Activated T-helper 9 cell treated with anti-CD3 and anti-CD28 coated beads, Interleukin-2, amount 50 U/mL, for 16 hours (primary cell): ENCODE measurements at places on chromosomes 6 and 20.

DNA sequence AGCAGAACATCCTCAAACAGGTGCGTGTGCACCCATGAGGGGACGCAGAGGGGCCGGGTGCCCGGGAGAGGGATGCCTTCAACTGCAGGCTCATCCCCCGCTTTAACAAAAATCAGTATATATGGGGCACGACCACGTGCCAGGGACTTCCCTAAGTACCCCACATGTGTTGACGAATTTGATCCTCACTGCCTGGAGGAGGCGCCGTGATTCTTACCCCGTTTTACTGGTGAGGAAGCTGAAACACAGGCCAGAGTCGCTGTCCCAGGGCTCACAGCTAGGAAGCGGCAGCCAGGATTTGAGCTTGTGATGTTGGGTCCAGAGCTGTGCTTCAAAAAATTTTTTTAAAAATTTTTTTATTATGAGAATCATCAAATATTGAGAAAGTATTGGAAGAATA, 44.8 kb downstream of the ITPR3 start:
- DNase-seq = no peak

DNA sequence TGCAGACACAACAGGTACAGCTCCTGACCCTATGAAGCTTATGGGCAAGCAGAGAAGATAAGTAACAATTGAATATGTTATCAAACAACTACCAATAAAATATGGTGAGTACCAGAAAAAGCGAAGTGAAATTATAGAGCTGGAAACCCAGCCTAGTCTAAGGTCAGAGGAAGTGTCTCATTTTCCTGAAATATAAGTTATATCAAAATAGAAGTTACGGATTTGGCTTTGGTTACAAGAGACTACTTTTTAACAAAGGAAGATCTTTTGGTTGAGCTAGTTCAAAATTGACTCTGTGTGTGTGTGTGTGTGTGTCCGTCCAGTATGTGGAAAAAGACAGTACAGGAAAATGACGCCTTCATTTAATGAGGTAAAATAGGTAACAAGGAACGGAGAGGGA, 8.9 kb downstream of the STX11 start:
- no peak for DNase-seq

DNA sequence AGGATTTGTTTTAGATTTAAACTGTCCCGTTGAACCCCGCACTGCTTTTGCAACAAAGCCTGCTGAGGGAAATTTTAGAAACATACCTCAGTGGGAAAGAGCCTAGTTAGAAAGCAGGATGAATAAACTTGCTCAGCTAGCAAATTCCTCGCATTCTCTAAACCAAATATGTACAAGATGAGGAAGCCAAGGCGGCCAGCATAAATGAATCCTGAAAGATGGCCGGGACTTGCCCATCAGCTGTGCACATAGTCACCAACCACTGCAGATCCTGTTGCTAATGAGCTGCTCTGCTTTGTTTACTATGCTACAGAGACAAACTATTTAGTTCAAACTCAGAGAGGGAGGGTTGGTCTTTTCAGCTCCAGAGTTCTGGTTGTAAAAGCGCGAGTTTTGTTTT, 49.0 kb downstream of the TMEM170B start:
- DNase-seq = no peak

DNA sequence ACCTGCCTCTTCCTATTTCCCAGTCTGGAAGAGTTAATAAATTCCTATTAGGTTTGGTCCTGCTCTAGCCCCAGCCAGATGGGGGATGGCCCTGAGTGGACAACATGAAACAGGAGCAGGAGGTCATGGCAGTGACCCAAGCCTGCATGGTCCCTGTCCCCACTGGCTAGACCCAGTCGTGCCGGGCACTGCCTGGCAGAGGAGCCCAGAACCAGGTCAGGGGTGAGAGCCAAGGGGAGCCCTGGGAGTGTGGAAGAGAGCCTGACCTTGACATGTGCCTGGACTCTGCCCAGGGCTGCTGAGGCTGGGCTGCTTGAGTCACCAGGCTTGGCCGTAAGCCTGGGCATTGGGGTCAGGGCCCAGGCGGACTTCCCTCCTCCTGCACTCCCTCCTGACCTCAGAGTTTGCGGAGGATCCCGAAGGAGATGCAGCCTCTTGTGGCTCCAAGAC, 3.6 kb downstream of the AVP start:
- DNase-seq = no peak

DNA sequence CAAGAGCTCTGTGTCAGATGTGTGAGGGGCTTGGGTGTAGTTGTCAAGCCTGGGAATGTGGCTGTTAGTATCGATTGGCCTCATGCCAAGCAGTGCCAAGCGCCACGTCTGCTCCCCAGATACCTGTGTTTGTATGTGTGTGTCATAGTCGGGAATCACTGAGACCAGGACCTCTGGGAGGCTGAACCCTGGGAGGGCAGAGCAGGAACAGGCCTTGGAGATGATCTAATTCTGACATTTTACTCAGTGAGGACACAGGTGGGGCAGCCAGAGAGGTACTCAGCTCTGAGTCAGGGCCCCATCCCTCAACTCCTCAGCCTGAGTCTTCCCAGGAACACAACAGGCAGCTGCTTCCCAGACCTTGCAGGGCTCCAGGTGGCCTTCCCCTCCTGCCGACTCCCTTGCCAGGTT, 51.2 kb upstream of the FANCE start:
- DNase-seq = no peak

GRCh38 chr6:31669676-31670075, at the start of gene LY6G5B:
TSS of gene LY6G5B (plus strand) at chr6:31669976. CDS start at chr6:31670951, 975 bp downstream.
- DNase-seq = no peak

GRCh38 chr20:362271-363254, 15.7 kb downstream of the NRSN2 start:
- peak; percentile 18 for DNase-seq

- DNase-seq = no peak
Measured at GRCh38 chr6:12113190-12113577, 101.1 kb downstream of the HIVEP1 start.

- DNase-seq = no peak
Measured at GRCh38 chr20:32638848-32639247, 34.9 kb downstream of the C20orf203 start.

- DNase-seq = no peak
Measured at GRCh38 chr20:20214757-20215275, 153.1 kb upstream of the INSM1 start.

DNA sequence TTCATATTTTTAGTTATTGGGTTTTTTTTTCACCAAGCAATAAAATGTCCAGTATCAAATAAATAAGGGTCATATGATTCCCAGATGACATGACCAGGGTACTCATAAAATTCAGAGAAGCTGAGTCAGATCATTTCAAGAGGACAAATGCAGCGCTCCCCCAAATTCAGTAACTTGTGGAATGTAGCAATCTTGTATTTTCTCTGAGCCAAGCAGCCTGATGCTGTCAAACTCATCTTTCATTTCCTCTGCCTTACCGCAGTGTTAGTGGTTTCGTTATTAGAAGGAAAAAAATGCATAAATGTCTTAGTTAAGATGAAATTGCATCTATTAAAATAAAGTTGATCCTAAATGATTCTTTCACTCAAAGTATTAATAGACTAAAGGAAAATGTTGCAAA, 57.8 kb upstream of the EDN1 start:
- no peak for DNase-seq

GRCh38 chr6:56156643-56157042, 90.7 kb downstream of the COL21A1 start:
- DNase-seq = no peak

DNA sequence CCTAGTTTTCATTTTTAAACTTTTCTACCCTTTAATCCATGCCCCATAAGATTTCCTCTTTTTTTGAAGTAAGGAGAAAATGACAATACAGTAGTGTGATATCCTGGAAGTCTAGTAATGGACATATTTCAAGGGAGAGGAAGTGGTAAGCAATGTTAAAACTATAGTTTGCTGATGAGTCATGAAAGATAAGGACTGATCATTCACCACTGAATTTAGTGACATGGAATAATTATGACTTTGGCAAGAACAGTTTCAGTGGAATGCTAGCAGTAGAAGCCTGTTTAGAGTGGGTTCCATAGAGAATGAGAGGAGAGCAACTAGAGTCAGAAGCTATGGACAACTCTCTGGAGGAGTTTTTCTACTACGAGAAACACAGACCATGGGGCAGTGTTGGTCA, 24.9 kb upstream of the SLC2A12 start:
- no peak for DNase-seq

DNA sequence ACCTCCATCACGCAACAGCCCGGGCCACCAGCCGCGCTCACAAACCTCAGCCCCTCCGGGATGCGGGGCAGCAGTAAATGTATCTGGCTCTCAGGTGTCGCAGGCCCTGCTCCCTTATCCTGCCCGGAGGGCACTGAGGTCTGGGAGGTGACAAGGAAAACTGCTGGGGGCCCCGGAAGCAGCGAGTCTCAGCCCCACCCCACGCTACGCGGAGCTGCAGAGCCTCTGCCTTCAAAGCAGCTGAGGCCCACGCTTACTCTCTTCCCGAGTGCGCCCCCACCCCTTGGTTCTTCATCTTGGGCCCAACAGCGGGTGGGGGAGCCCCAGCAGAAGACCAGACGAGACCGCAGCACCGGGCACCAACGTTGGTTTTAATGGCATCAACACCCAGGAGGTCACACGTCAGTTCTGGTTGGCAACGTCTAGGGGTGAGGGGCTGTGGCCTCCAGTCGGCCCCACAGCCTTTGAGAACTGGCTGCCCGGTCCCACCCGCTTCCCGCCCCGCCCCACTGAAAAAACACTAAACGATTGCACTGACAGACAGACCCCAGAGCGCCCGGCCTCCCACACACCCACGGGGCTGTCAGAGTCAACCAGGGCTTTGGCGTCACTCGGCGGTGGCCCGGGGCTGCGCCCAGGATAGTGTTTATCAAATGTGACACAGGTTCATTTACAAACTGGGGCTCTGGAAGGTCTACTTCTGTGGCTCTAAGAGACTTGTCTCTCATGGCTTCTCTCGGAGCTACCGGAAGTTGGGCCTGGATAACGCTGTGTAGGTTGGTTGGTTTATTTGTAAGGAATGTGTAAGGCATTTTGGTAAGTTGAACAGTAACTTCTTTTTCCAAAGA, 43.7 kb downstream of the DSTN start:
- DNase-seq = no peak

DNA sequence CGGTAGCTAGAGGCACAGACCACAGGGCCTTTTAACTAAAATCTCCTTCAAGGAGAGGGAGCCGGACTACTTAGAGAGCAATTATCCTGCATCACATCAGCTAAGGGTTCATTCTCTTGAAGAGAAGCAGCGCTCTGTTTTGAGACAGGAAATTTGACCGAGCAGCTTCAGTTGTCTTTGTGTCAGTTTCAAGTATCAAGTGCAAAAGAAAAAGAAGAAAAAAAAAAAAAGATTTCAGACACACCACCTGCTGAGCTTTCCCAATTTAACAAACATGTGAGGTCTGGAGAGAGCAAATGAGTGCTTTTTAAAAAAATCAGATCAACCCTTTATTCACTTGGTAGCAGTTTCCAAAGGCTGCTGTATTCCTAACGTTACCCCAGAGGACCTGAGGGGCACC, 273.5 kb upstream of the POU3F2 start:
- no peak for DNase-seq

DNA sequence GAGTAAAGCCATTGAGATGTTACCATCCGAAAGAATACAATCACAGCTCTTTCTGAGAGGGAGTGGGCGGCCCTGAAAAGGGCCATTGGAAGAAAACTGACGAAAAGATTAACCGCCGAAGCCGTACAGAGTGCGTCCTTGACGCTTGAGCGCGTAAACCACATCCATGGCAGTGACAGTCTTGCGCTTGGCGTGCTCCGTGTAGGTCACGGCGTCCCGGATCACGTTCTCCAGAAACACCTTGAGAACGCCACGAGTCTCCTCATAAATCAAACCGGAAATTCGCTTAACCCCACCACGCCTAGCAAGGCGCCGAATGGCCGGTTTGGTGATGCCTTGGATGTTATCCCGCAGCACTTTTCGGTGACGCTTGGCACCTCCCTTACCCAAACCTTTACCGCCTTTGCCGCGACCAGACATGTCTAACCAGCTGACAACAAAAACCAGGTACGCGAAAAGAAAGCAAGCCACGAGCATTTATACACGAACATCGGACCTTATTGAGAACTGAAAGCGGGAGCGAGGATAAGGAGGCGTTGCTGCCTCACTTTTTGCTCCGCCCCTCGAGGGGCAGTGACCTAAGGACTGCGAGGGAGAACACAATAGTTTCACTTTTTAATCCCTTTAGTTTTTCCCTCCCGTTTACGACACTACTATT, 60.3 kb upstream of the HFE start:
- DNase-seq = peak; percentile 73

GRCh38 chr6:111012143-111012452, 30.3 kb downstream of the RPF2 start:
- DNase-seq = no peak

GRCh38 chr6:34295721-34296120, 46.9 kb upstream of the SMIM29 start:
- DNase-seq = no peak

DNA sequence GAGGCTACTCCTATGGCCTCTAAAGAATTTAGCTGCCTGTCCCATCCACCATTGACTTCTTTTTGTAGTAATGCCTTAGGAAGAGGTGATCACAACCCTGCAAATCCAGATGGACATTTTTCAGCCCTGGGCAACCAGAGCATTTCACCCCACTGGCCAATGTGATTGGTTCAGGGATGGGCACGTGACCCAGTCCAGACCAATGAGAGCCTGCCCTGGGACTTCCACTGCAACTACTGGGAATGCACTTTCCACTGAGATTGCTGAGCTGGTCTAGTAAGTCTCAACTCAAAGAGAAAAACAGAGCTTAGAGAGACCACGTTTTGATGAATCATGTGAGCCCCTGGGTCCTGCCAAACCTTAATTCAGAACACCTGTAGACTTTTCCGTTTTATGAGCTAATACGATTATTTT, 8.9 kb upstream of the UBE2V1 start:
- DNase-seq = no peak

DNA sequence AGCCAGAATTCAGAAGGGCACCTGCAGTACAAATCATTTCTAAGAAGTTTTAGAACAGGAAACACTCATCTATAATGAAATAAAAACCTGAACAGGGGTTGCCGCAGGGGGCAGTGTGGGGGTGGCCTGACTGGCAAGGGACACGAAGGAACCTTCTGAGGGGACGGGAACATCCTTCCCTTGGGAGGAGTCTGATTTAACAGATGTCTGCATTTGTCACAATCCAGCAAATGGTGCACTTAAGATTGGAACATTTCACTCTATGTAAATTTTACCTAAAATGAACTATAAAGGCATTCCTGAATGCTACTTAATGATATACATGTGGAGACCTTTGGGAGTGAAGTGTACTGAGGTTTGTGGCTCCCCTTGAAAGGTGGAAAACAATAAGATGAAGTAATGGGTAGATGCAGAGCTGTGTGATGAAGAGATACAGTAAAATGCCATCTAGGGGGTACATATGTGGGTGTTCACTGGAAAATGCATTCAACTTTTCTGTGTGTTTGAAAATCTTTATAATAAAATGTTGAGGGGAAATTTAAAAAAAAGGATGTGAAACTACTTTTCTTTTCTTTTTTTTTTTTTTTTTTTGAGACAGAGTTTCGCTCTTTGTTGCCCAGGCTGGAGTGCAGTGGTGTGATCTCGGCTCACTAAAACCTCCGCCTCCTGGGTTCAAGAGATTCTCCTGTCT, 89.5 kb downstream of the SNX5 start:
- no peak for DNase-seq

GRCh38 chr6:136761227-136761922, 30.9 kb downstream of the MAP3K5 start:
- DNase-seq = no peak

GRCh38 chr6:84908304-84908904, 144.0 kb upstream of the TBX18 start:
- no peak for DNase-seq
